Left renal cortex interstitium (tissue), 4 donors: ENCODE measurements at places on chromosomes 16 and 17. TPM values are rescaled to one million over a fixed set of nuclear protein-coding genes. Genes with fewer than 3 reads are reported as not detected.

FBXL20 gene
- 17.4 TPM for polyA plus RNA-seq

CFAP119 gene
- polyA plus RNA-seq, result 9.7 TPM

C17orf67 gene
- 1.5 TPM for polyA plus RNA-seq

DNA sequence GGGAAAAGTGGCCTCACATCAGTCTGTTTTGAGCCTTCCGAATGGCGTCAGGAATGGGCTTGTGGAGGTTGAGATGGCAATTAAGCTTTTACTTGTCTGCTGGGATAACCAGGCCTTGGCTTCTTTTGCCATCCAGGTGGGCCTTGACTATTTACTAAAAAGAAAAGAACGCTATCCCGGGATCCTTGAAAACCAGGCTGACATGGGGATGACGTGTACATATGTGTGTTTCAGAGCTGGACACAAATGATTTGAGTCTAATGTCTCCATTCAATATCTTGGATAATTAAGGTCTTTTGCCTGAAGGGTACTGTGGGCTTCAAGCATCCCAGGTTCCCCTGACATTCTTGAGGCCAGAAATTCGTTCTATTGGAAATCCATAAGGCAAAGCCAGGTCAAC is 32.6 kb upstream of the HOXB13 start:
- DNase-seq, result no peak

- no peak for DNase-seq
Observed at GRCh38 chr17:68207651-68208253, 40.1 kb upstream of the AMZ2 start.

APOH gene
- polyA plus RNA-seq, result not detected

DNA sequence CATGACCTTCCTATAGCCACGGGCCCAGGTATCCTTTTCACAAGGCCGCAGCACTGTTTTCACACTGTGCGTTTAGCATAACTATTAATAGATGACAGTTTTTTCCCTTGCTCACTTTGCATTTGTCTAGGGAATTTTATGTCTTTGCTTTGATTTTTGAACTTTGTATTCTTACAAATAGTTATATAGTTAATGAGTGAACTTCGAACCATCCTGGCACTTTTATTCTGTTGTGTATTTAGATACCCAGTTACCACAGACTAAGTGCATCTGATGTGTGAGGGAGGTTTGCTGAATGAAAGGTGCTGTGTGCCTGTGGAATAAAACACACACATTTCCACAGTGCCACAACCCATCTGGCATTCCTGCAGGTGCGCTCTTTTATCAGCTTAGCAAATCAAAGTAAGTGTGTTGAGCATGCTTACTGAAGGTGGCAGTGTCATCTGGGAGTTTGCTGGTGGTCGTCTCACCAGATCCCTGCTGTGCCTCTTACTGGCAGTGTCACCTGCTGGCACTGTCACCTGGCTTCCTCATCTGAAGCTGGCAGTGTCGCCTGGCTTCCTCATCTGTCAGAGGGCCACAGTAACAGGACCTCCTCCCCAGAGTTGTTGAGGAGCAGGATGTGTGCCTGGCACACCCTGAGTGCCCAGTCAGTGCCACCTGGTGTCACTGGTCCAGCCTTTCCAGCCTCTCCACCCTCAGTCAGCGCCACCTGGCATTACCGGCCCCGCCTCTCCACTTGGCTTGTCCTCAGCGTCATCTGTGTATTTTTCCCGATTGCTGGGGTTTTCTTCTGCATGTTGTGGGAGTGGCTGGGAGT is 37.6 kb downstream of the USP10 start:
- DNase-seq, result no peak

DNA sequence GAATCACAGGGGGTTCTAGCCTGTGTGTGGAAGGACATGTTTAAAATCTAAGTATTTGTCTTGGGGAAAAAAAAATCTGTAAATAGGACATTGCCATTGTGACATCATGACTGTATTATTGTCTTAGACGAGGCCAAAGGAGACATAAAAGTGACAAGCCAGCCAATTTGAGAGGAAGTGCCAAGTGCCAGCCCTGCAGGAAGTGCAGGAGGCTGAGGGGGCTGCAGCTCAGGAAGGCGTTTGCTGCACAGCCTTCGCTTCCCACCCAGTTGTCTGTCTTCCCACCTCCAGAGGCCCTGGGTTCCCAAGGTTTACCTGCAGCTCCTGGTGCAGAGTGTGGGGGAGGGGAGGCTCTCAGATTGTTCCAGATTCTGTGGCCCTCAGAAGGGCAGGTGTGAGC is 1.3 kb downstream of the ADCY7 start:
- no peak for DNase-seq

- no peak for DNase-seq
Observed at GRCh38 chr16:56289416-56289815, 98.1 kb downstream of the GNAO1 start.

GRCh38 chr17:14333506-14333905 is 32.6 kb downstream of the HS3ST3B1 start:
- no peak for DNase-seq

VPS35L gene
- polyA plus RNA-seq, result 62.3 TPM

- DNase-seq, result no peak
Observed at GRCh38 chr16:66926961-66927436, 1.7 kb upstream of the RRAD start.

TBC1D3I gene
- polyA plus RNA-seq, result 1.5 TPM

SLC16A11 gene
- 0.71 TPM for polyA plus RNA-seq

NXN gene
- polyA plus RNA-seq, result 41.5 TPM

ACE gene
- 19.9 TPM for polyA plus RNA-seq

DNA sequence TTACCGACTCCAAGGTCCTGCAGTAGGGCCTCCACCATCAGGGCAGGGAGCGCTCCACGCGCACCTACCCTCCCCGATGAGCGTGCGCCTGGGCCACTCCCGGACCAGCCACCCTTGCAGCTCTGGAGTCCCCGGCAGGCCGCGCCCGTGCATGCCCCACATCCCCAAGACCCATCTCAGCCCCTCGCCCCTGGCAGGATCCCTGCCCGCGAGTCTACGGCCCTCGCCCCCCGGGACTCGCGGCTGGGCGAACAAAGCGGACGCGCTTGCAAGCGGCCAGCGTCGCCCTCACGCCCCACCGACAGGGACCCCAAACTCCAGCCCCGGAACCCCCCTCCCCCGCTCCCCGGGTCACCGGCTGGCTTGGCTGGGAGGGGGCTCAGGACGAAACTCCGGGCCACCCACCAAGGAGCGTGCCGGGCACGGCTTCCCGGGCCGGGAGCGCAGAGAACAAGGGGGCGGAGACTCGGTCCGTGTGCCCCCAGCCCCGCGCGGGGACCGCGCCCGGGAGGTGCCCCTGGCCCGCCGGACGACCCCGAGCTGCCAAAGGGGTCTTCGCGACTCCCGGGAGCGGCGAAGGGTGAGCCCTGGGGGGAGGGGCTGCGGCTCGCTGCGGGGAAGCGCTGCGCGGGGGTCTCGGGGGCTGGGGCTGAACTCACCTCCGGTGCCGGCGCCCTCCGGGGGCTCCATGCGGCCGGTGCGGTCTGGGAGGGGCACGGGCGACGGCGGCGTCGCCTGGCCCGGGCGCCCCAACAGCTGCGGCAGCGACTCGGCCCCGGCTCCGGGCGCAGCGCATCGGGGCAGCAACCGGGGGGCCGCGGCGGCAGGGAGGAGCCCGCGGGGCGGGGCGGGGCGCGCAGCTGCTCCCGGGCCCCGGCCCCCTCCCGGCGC is at the start of gene DBNDD1:
TSS of gene DBNDD1 (minus strand) at position 805 of the 891 bp plus-strand sequence. CDS start at position 690, 115 bp downstream.
- no peak for DNase-seq

TENT4B gene
- polyA plus RNA-seq, result 17.0 TPM

GRCh38 chr17:82384051-82384729 is 12.6 kb downstream of the UTS2R start:
- DNase-seq, result no peak

DNA sequence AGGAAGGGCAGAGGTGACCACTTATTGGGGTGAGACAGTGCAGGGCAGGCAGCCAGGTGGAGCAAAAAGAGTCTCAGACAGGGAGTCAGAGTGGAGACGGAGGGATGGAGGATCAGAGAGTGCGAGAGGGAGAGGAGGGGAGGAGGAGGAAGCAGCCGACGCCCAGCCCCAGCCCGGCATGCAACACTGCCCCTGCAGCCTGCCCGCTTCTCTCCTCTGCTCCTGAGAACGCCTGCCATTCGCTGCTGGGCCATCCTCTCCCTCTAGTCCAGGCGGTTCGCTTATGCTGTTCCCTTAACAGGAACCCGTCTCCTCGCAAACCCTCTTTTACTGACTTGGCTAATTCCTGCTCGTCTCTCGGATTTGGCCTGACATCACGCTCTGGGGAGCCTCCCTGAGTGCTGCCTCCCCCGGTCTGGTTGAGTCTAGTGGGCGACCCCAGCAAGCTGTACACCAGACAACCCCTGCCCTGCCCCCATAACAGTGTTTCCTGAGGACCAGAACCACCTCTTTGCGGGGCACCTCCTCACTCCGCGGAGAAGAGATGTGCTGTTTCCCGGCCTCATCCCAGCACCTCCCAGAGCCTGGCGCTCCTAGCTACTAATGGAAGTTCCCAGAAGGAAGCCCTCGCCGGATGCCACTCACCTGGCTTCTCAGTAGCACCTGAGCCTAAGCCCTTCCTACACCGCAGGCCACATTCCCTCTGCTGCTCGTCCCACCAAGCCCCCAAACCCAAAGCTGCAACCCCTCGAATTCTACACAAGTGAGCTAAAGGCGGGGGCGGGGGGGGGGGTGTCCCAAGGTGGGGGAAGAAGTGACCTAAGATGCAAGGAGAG is 61.2 kb upstream of the CCL1 start:
- DNase-seq, result no peak

ZP2 gene
- polyA plus RNA-seq, result 0.31 TPM

- DNase-seq, result no peak
Observed at GRCh38 chr16:54647725-54648221, 282.9 kb upstream of the IRX5 start.

DNA sequence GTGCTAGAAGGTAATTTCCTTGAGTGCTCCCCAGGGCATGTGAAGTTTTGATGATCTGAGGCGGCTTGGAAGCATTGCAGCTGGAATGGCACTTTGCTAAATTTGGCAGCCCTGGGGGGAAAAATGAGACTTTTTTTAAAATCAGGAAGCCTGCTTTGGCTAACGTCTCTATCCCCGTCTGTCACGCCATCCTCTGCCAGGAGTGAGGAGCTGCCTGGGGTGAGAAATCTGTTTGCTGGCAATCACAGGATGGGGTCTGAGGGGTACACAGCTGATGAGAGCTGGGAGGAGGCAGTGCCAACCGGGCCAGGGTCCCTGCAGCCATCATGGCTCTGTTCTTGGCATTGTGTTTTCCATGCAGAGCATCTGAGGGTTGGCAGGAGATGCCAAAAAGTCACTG is 2.0 kb downstream of the ABCC12 start:
- no peak for DNase-seq

TP53TG3F gene
- polyA plus RNA-seq, result 0.16 TPM

SEZ6L2 gene
- 15.9 TPM for polyA plus RNA-seq

DNA sequence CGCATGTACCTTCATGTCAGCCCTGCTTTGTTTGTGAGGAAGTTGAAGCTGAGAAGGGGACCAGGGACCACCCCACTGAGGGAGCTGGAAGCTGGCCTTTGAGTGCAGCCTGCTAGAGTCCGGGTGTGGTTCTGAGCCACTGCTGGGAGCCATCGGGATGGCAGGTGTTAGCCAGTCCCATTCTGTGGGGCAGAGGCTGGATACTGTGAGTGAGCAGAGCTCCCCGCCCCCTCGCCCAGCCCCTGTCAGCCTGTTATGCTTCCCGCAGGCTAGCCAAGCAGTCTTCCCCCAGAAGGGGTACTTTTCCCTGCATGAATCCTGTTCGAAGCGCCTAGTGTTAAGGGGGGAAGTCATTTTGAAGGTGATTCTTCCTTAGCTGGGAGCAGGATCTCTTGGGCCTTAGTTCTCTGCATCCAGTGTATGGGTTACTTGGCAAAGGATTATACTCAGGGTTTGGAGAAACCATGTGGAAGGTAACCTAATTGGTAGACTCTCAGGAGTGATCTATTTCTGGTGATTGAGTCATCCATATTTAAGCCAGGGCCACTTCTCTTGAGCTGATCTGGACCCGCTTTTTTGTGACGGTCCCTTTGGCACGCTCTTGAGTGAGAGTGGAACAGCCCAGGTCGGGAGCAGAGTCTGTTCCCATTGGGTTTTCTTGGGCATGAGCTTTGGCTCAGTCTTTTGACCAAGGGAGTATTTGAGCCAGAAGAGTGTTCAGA is 23.8 kb downstream of the AKAP1 start:
- no peak for DNase-seq

CCDC40 gene
- 20.3 TPM for polyA plus RNA-seq

FMNL1 gene
- polyA plus RNA-seq, result 6.9 TPM

EPOP gene
- polyA plus RNA-seq, result 1.7 TPM

DNA sequence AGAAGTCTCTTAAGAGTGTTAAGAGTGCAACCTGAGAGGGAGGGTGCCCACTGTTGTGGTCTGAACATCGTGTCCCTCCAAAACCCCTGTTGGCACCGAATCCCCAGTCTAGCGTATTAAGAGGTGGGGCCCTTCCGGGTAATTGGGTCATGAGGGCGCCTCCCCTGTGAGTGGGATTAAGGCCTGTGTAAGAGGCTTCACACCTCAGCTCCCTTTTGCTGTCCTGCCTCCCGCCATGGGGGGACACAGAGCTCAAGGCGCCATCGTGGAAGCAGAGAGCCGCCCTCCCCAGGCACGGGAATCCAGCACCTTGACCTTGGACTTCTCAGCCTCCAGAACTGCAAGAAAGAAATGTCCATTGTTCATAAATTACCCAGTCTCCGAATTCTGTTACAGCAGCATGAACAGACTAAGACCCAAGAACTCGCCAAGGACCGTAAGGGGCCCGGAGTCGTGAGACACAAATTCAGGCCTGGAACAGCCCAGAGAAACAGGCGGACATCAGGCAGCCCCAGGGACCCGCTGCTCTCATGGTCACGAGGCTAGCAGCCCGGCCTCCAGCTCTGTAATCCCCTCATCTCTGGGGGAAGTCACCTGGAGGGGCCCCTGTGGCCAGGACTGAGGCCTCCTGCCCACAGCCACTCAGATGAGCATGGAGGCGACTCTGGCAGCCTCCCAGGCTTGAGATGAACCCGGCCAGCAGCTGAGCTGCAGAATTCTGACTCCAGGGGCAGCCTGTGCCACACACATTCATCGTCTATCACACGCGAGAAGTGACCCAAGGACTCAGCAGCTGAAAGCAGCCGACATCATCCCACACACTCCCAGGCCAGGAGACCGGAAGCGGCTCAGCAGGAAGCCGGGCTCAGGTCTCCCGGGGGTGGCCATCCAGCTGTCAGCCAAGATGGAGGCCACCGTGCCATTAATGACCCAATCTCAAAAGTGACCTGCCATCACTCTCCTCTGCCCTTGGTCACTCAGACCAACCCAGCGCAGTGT is 12.8 kb upstream of the CHMP6 start:
- no peak for DNase-seq
